Sciatic nerve (tissue), 2 donors: ENCODE measurements at places on chromosomes 2 and 18.
A peak's percentile ranks its signal among the peaks of the same experiment; 100 is the strongest.

GRCh38 chr2:88416016-88416663, 36.4 kb downstream of the FOXI3 start:
- DNase-seq: no peak

- no peak for DNase-seq
These were observed 123.6 kb downstream of the EIPR1 start for GRCh38 chr2:3253913-3254441.

- no peak for DNase-seq
These were observed 7.4 kb upstream of the EXOC6B start for GRCh38 chr2:72833084-72833714.

GRCh38 chr18:9825571-9826073, 60.2 kb upstream of the TXNDC2 start:
- no peak for DNase-seq

- peak; percentile 81 for DNase-seq
These were observed 94.3 kb downstream of the CDCA7 start for GRCh38 chr2:173448938-173449471.

GRCh38 chr2:1477196-1478040, 64.2 kb downstream of the TPO start:
- no peak for DNase-seq

DNA sequence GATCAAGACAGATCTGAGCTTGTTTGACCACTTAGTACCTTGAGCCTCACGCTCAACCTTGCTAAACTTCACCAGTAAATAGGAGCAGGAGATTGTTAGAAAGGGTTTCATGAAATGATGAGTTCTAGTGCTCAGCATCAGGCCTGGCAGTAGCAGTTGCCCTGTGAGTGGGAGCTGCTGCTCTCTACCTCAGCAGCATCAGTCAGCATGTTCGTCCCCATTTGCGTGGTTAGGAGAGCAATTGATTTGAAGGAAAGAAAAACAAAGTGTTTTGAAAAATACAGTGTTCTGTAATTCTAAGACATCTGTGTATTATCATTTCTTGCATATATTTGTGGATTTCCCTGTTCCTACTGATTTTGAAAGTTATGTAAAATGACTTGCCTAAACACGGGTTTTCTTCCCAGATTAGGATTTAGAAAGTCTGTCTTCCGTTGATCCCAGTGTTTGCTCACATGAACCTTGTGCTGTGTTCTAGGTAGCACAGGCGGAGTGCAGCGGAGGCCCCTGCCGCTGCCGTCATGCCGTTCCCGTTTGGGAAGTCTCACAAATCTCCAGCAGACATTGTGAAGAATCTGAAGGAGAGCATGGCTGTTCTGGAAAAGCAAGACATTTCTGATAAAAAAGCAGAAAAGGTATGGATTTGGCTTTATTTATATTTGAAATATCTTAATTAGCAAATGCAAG, 47.0 kb downstream of the CAB39 start:
- DNase-seq: no peak

DNA sequence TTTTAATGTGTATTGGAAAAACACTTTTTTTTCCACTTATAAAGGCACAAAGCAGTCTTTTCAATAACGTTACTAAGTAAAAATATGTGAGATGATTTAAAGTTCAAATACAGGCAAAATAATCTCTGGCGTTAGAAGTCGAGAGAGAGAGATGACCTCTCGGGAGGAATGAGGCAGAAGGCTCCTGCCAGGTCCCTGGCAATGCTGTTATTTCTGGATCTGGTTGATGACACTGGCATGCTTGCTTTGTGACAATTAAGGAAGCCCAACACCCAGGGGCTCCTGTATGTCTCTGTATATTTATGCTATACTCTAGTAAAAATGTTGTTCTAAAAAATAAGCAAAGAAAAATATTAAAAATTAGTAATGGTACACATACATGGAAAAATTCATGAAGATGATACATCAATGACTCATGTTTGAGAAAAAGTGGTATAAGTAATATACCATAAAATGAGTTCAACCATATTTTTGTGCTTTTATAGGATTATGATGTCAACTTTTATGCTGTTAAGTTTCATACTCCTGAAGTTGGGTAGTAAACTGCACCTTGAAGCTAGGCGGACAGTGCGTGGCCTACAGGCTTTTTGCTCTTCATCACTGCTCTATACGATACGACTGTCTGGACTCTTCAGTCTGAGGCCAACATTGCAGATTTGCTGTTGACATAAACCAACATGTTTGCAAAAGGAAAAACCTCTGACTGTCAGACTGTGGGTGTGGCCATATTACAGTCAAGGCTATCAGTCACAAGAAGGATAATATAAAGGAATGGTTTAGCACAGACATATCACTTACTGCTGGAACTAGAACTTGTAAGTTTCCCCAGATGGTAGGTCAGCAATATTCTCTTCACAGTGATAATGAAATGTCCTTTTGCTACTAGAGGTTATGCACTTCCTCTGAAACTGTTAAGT, 19.8 kb downstream of the VPS4B start:
- no peak for DNase-seq

DNA sequence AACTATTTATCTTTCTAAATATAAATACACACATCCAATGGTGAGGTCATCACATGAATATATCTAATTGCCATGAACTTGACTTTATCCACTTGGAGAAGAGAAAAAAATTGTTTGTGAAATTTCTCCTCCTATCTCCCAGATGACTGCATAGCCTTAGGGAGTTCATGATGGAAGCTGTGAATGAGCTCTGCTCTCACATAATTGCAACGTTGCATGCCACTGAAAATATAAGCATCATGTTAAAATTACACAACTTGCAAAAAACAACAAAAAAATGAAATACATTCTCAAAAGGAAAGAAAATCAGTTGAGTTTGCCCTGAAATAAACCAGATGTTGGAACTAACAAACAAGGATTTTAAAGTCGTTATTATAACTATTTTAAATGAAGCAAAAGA, 50.6 kb upstream of the OSR1 start:
- DNase-seq: no peak

- DNase-seq: no peak
These were observed 139.1 kb downstream of the C1D start for GRCh38 chr2:67923696-67924095.

DNA sequence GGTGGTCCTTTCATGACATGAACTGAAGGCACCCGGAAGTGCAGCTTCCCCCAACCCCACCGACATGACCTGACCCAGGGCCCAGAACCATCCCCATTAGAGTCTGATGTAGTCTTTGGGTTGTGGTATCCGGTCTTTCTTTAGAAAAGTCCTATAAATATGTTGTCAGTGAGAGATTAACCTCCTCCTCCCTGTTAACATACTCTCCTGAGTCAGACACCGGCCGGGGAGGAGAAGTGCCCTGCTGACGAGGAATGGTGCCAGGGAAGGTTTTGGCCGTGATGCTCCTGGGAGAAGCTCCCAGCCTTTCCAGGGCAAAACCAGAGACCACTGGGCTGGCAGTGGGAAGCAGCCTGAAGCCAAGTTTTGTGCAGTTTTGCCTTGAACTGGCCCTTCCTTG, 109.0 kb downstream of the LAMA3 start:
- no peak for DNase-seq

DNA sequence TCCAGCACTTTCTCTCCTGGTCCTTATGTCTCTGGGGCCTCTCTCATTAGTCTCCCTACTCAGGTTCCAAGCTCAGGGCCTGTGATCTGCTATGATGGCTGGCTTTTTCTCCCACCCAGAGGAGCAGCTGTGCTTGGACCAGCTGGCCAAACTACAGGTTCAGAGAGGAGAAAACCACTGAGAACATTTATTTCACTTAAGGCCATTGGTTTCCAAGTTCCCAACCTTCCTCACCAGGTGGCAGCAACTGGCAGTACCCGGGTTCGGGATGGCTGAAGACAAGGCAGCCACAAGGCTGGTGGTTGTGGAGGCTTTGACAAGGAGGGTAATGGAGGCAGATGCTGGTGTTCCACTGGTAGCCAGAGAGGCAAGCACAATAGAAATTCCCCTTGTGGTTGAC, 29.9 kb upstream of the SELENOI start:
- no peak for DNase-seq

DNA sequence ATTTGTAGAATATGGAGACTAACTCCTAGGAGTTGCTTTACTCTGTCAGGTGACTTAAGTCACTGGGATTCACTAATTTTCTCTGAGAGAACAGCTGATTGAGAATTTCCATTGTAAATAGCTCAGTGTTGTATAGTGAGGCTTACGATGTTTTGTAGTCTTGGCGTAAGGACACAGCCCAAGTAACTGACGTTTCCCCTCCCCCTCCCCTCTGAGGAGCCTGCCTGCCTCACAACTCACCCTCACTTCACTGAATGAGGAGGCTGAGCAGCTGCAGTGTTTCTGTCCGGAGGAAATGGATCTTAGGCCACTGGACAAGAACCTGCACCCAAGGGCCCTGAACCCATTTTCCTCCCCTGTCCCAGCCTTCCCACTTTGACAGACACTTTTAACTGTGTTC, 264.6 kb downstream of the PHLPP1 start:
- DNase-seq: no peak

GRCh38 chr2:27074738-27075565, 3.5 kb upstream of the EMILIN1 start:
- DNase-seq: peak; percentile 77

- DNase-seq: no peak
These were observed 56.3 kb downstream of the SH3RF3 start for GRCh38 chr2:109185338-109185737.

GRCh38 chr18:46222093-46222492, 117.9 kb downstream of the HAUS1 start:
- DNase-seq: no peak

DNA sequence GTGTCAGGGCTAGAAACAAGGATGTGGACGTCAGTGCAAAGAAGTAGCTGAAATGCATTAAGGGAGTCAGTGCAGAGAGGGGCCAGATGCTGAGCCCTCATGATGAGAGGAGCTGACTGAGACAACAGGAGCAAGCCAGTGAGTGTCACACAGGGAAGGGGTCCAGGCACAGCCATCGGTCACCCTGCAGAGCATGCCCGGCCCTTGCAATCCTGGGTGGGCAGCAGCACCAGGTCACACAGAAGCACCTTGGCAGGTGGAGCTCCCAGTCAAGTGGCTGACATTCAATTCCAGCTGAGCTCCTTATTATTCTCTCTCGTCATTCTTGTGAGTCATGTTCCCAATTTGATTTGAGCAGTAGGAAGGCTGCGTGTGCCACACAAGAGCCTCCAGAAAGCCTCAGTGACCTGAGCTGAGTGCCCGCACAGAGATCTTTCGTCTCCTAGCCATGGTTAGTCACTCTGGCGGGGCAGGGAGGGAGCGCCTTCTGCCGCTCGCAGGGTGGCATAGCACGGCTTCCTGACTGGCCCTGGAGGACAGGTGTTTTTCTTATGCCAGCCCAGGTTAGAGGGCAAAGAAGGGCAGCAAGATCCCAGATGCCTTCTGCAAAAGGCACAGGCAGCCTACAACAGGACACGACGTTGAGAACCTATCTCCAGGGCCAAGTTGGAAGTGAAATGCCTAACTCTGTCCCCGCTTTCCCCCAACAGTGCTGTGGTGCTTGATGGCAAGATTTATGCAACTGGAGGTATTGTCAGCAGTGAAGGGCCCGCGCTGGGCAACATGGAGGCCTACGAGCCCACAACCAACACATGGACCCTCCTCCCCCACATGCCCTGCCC, 220.9 kb downstream of the ATAD2B start:
- DNase-seq: no peak

GRCh38 chr2:71045865-71046548, 22.4 kb upstream of the NAGK start:
- DNase-seq: no peak

DNA sequence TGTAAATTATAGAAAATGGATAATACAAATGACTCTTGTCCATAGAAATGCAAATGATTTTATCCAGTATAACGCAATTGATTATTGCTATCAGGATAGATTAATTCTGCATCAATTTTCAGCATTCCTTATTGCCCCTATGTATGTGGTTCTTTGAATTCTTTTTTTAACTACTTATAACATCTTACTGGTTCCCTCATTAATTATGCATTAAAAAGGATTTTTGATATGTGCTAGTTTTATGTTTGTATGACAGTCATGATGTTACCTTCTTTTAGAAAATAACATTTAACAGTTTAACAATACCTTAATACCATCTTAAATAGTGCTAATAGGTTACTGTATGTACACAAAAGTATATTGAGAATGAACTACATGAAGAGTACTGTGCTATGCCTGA, 20.0 kb upstream of the LNPK start:
- no peak for DNase-seq

DNA sequence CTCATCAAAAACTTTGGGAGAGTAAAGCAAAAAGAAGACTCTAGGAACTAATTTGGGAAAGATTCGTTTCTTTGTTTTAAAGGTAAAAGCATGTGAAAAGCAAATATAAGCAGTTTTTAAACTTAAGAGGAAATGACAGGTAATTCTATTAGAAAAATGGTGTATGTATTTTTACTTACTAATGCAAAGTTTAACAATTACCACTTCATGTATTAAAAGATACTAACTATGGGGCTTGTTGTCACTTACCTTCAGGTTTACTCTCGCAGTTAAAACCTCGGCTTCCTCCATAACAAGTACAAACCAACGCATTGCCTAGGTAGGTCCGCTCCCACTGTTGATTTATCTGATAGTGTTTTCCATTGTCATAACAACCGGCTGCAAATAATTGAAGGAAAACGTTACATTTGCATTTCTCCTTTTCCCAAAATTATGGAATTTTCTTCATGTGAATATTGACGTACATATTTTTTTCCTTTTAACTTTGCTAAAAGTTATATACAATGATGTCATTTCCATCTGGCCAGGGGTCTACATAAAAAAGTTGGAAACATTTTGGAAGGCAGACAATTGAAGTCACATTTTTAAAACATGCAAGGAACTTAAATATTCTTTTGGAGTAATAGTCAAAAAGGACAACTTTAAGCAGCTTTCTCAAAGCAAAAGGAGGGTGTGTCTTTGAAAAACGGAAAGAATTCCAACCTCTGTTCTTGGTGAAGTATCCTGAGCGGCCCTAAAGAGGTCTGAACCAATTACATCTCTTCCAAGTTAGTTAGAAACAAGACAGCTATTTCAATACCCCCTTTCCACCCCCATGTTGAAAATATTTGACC, 1.2 kb downstream of the FN1 start:
- DNase-seq: no peak

DNA sequence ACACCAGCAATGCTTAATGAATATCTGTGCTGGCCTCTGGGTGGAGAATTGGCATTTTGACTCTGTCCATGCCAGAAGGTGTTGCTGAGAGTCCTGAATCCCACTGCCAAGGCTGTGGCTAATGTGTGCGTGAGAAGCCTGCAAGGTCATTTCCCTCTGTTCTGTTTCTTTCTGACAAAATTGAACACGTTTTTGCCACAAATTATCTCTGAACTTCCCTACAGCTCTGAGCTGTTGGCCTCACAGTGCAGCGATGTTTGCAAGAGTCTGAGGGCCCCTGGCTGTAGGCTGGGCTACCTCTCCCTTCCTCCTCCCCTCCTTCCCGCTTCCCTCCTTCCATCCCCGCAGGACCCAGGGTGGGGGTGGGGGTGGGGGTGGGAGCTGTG, 154.1 kb upstream of the HS6ST1 start:
- DNase-seq: no peak
